ENCODE measurements at places on chromosomes 1 and 21.

- DNase-seq, result no peak
Measured at GRCh38 chr1:19448491-19449439, 36.6 kb downstream of the CAPZB start.

DNA sequence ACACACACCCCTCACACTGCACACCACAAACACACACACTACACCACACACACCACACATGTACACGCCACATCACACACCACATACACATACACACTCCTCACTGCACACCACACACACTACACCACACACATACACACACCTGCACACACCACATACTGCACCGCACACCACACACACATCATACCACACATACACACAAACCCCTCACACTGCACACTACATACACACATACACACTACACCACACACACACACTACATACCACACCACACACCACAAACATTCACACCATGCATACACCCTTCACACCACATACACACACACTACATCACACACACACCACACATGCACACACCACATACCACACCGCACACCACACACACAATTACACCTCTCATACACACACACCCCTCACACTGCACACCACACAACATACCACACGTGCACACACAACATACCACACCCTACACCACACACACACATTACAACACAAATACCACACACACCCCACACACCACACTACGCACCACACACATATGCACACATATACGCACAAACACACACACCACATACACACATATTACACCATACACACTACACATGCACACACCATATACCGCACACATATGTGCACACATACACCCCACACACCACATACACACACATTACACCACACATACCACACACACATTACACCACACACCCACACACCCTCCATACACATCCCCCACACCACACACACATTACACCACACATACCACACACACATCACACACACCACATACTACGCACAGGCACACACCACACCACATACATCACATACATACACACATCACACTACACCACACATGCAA is 29.6 kb downstream of the RAB7B start:
- no peak for DNase-seq

GRCh38 chr21:45618846-45619485 is 24.6 kb upstream of the PCBP3 start:
- DNase-seq, result no peak

DNA sequence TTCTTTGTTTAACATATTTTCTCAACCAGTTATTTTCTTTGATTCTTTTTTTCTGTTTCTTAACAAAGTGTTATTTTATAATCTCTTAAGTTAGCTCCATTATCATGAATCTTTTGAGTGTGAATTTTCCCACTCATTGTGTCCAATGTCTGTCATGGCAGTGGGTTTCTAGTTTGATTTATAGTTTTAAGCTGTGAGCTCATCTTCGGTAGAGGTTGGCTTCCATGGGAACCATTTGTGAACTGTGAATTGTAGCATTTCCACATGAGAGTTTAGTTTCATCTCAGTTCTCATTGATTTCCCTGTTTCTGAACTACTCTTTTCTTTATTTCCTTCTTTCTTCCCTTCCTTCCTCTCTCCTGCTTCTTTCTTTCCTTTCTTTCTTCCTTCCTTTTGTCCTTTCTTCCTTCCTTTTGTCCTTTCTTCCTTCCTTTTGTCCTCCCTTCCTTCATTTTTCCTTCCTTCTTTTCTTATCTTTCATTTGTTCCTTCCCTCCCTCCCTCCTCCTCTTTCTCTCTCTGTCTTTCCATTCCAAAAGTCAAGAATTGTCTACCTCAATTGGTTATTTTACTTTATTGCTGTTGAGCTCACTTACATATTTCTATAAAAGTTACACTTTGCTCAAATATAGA is 3.0 kb upstream of the CRB1 start:
- DNase-seq, result no peak

- DNase-seq, result no peak
Measured at GRCh38 chr1:58402444-58402843, 144.1 kb downstream of the OMA1 start.

DNA sequence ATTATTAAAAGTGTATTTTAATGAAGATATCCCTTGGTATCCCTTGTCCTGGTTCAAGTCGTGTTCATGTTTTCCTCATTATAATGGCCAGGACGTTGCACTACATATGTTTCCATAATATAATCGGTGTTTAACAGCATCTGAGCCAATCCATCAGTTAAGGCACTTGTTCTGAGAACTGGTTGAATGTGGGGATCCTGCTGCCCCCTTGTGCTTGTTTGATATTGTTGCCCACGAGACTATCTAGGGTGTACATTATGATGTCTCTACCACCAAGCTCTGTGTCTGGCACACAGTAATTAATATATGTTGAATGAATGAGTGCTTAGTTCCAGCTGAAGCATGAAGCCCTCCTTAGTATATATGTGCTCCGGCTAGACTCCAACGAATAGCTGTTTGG is 193.0 kb downstream of the CACNA1E start:
- no peak for DNase-seq

GRCh38 chr21:46243325-46243724 is 14.8 kb upstream of the LSS start:
- no peak for DNase-seq

DNA sequence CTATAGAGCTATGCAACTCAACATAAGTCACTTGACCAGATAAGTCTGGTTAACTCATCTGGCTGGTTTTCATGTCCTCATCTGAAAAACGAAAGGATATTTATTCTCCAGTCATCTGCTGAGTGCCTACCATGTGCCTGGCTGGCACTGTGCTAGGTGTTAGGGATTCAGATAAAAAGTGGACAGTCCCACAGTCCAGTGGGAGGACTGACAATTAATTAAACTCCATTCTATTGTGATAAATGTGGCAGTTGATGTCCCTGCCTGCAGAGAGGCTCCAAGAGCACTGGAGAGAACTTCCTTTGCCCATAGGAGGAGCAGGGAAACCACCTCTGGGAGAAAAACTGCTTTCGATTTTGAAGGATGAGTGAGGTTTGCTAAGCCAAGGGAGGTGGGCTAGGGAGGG is 5.4 kb downstream of the NUAK2 start:
- no peak for DNase-seq

GRCh38 chr1:194215448-194215847 is 1029.0 kb upstream of the B3GALT2 start:
- no peak for DNase-seq

DNA sequence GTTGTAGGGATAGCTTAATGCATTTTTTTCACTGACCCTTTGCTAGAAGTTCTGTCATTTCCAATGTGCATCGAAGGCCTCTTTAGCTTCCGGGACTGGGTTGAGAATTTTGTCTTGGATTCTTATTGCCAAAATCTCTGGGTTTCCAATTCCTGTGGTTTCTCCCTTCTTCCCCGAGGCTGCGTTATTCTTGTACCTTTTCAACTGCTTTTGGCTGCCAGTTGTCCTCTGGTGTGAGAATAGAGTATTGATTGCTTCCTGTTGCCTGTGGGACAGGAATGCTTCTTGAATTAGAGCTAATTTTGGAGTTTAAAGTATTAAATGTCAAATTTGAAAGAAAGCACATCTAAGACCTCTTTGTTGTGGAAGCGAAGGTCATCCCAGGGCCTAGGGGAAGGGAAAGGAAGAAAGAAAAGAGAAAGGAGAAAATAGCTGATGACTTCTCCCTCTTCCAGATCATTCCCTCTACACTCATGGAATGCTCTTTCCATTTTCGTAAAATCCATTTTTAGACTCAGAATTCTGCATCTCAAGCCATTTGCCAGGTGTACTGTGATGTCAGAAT is 21.1 kb downstream of the HUNK start:
- no peak for DNase-seq

- no peak for DNase-seq
Measured at GRCh38 chr1:70963374-70963773, 84.2 kb downstream of the PTGER3 start.

DNA sequence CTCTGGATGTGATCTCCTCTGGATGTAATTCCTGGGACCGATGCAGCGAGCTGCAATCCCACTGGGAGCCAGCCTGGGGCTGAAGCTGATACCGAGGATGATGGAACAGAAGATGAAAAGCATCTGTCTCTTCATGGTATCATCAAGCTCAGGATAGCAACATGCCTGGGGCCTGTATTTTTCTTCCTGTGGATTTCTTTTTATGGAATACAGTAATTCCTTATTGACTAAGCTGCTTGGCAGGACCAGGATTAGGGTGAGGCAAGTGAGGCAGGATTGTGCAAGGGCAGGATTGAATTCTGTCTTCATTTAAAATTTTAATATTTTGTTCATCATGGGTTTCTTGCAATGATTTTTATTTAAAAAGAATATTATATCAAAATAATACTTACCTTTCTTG is 86.6 kb downstream of the SLC25A24 start:
- DNase-seq, result no peak

DNA sequence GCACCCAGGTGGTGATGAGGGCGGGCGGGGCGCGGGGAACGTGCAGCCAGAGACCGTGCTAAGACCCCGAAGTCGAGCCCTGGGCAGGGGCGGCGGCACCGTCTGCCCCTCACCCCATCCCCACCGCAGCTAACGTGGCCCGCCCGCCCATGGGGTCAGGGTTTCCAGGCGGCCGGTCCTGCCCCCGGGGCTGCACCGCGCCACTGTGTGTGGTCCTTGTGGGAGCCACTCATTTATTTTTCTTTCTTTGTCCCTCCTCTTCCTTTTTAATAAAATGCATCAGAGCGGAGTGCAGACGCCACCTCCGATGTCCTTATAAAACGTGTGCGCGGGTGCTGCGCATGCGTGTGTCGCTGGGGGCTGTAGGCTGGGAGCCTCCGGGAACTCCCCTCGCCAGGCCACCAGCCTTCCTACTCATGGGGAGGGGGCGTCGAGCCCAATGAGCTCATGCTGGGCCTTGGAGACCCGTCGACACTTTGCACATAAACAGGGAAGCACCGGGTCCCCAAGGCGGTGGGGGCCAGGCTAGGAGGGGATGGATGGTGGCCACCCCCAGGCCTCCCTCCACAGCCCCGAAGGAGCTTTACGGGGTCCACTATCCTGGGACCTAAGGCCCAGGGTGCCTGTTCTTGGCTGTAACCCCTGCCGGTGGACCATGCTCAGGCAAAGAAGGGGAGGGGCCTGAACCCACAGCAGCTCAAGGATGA is 59.9 kb downstream of the WNT9A start:
- no peak for DNase-seq

DNA sequence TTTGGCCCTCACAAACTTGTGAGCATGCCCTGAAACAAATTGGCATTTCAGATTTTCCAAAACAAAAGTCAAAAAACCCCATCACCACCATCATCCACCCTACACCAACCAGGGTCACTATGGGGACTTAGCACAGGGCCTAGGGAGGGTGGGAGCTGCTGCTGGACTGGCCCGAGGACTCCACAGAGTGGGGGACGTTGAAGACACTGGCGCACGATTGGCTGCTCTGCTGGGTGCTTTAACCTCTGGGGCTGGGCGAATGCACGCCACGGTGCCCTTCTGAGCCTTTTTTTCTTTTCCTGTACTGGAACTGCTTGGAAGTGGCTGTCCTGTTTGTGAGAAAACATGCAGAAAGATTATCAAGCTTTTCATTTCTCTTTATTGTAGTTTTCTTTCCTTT is 92.8 kb downstream of the CD247 start:
- DNase-seq, result no peak

DNA sequence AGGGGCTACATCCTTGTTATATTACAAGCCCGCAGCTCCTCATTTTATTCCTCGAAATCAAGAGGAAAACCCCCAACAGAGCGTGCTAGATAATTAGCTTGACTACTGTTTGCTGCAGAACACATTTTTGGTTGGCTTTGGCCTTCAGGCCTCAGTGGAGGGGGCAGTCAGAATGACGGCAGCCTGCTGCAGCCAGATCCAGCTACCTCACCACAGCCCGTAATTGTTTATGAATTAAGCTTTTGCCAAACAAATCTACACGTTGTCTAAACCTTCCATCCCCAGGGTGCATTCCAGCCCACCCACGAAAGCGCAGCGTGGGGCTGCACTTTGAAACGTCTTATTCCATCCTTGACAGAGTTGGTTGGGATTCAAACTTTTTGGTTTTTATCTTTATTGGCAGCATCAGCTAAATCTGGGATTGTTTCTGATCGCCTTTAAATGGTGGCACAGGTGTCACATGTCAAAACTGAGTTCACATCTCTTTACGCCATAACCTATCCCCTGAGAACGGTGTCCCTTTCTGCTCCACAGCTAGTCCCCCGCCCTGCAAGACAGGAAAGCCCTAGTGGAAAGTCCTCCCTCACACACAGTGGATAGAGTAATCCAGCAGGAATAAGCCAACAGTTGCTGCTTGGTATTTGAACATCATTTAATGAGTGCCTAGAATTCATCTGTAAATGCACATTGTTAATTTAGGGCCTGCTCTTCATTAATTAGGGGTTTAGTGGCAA is 195.5 kb downstream of the LMO4 start:
- no peak for DNase-seq

DNA sequence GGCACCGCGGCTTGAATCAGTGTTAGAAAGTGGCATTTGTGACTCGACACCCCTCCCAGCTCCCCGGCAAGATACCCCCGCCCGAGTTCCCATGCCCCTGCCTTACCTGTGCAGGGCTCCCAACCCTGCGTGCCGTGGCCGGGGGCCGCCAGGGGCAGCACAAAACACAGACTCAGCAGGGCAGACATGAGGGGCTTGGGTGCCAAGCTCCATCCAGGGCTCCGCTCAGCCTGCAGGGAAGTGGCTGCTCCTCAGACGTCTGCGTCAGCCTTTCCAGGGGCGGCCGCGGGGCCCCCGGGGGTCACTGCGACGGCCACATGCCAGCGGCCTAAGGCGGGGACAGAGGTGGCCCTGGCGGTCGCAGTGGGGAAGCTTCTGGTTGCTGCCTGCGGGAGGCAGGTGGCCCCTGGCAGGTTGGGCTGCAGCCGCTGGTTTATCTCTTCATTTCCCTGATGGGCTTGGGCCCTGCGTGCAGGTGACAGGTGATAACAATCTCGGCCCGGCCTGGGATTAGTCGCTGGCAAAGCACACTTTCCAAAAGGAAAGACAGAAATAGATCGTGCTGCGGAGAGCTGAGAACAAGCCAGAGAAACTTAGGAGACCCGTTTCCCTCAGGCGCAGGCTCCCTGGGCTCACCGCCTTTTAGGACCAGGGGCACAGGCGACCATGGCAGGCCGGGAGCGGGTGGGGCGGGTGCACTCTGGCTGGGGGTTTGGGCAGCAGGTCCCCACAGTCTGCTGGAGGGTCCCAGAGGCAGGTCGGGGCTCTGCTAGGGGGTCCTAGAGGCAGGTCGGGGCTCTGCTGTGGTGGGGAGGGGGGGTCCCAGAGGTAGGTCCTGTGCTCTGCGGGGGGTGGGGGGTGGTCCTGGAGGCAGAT is at the start of gene TSPEAR:
Gene TSPEAR (minus strand): TSS at position 246 of the 876 bp plus-strand sequence. CDS start 58 bp downstream, at position 188.
- no peak for DNase-seq

All from effector CD8-positive, alpha-beta T cell (primary cell).